ENCODE measurements at places on chromosomes 13 and 19.
A peak's percentile ranks its signal among the peaks of the same experiment; 100 is the strongest.

- no peak for DNase-seq
These were observed 40.2 kb downstream of the CILP2 start for GRCh38 chr19:19578252-19578651.

DNA sequence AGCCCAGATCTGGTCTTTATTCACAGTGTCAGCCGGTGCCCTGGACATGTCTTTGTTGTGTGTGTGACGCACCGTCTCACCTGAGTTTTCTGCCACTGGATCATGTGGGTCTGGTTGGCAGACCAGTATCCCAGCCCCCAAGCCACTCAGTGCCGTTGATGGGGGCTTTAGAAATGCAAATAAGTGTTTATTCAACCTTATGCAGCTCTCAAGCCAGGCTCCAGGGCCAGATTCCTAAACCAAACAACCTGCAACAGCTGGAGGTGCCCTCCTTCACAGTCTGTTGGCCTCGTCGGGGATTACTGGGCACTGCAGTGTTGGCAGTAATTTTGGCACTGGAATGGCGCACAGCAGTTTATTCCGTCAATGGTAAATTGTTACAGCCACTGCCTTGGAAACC lies 21.6 kb downstream of the FAM124A start:
- no peak for DNase-seq

- no peak for DNase-seq
These were observed 4.8 kb downstream of the GNA15 start for GRCh38 chr19:3140667-3141038.

- no peak for DNase-seq
These were observed 133.1 kb upstream of the RFC3 start for GRCh38 chr13:33684874-33685273.

GRCh38 chr19:29674374-29675119 lies 9.3 kb downstream of the PLEKHF1 start:
- DNase-seq: no peak

- no peak for DNase-seq
These were observed 46.8 kb upstream of the ZNF726 start for GRCh38 chr19:23867895-23868294.

- peak; percentile 47 for DNase-seq
These were observed 3.0 kb downstream of the GTPBP3 start for GRCh38 chr19:17340302-17340870.

- no peak for DNase-seq
These were observed 41.1 kb upstream of the CHST8 start for GRCh38 chr19:33580645-33581037.

DNA sequence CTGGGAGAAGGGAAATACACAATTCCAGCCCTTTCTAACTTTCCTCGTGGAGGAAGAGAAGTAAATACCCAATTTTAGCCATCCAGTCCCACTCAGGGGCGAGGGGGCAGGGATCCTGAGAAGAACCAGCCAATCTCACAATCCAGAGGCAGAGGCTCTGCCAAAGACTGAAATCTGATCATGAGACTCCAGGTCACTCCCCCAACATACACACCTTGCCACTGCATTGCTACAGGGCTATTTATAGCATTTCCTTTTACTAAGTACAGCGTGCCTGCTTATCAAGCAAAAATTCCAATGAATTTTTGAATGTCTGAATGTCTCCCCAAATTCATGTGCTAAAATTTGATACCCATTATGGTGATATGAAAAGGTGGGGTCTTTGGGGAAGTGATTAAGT lies 1687.5 kb downstream of the EFNB2 start:
- DNase-seq: no peak

DNA sequence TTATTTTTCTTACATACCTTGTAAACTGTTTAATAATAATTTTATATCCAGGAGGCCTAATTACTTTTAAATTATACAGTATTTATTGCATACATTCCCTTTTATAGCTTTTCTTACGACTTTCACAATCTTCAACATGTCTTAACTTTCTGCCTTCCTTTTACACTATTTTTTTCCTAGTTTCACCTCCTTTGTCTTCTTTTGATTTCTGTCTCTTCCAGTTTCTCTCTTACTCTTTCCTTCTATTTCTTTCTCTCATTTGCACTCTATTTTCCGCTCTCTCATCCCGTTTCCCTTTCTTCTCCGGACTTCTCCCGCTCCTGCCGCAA lies 11.5 kb downstream of the ZNF552 start:
- DNase-seq: no peak

- no peak for DNase-seq
These were observed 267.9 kb downstream of the LMO7 start for GRCh38 chr13:75904012-75904411.

DNA sequence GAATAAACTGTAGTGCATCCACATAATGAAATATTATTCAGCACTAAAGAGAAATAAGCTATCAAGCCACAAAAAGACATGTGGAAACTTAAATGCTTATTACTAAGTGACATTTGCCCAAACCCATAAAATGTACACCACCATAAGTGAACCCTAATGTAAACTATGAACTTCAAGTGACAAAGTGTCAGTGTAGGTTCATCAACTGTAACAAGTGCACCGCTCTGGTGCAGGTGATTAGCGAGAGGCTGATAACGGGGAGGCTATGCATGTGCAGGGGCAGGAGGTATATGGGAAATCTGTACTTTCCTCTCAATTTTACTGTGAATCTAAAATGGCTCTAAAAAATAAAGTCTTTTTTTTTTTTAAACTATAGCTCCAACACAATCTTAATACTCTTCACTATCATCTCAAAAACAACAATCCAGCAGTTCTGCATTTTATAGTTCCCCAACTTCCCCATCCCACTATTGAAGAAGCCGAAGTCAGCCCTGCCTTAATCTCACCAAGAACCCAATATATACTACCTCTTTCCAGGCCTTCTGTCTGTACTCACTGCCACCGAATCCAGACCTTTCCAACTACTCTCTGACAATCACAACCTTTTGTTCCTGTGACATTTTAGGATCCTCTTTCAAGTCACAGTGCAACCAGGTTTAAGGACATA lies 22.6 kb downstream of the ELF1 start:
- no peak for DNase-seq

DNA sequence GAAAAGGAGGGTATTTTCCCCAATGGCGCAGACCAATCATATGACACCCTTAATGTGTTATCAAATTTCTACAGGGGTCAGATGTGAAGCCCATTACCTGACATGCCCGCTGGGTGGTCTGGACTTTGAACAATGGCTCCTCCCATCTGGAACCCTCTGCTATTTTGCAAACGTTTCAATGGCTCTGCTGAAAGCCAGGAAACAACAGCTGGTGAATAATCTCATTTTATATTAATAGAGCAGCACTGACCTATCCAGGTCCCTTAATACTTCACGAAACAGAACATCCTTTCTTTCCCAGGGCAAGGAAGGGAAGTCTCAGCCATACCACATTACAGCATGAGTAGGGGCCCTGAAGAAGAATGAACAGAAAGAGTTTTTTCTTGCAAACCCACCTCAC lies 20.3 kb upstream of the KPNA3 start:
- DNase-seq: no peak

- no peak for DNase-seq
These were observed 851.2 kb downstream of the PCDH9 start for GRCh38 chr13:66378894-66379293.

- no peak for DNase-seq
These were observed 34.7 kb downstream of the DCT start for GRCh38 chr13:94444826-94445225.
